NCI-H1105 (cell line): ENCODE measurements at places on chromosomes 12 and 14.
A peak's percentile ranks its signal among the peaks of the same experiment; 100 is the strongest.

DNA sequence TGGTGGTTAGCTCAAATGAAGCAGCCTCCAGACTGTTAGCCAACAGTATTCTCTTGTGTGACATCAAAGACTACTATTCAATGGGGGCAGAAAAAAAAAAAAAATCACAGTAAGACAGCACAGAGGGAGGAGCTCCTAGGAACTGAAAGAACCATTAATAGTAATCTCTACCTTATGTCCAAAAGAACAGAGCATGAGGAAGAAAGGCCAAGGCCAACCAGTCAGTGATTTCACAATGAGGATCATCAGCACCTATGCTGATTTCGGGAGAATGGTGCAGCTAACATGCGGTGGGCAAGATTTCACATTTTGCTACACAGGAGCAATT lies 66.3 kb upstream of the SOX5 start:
- no peak for DNase-seq

GRCh38 chr14:23589606-23590005 lies 11.0 kb upstream of the JPH4 start:
- DNase-seq, result no peak

GRCh38 chr14:50795142-50795541 lies 35.8 kb downstream of the NIN start:
- no peak for DNase-seq

DNA sequence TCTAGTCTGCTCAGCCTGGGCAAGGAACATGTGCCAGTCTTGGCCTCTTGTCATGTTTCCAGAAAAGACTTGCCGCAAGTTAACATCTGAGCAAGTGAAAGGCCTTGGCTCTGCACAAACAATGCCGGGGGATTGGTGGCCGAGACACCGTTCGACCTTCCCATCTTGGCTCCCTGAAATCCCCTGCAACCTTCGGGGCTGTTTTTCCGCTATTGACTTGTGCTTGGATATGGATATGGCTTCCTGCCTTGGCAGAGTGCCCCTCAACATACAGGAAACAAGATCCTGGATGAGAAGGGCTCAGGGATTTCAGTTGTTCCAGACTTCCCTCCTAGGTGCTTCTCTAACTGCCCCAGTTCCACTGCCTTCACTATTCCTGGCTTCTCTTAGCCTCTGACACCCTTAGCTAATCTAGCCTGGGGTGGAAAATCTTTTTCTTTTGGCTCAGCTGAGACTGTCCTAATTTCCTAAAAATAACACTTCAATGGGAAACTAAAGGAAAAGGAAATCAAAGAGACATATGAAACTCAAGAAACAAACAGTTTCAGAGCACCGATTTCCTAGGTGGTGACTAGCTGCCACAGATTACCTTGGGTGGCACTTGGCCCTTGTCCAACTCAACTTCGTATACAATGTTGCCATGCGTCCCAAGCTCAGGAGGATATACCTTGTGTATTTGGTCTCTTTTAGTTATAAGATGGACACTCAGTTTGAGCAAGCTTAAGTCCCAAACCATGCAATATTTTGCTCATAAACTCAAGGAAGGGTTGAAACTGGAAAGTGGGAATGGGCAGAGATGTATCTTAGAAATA lies 33.9 kb downstream of the RDH12 start:
- DNase-seq, result no peak

- no peak for DNase-seq
Observed at GRCh38 chr14:59429790-59430189, 35.4 kb downstream of the GPR135 start.

GRCh38 chr12:1197264-1198018 lies 206.4 kb downstream of the ERC1 start:
- no peak for DNase-seq

- no peak for DNase-seq
Observed at GRCh38 chr14:23694085-23694948, 58.2 kb downstream of the DHRS2 start.

DNA sequence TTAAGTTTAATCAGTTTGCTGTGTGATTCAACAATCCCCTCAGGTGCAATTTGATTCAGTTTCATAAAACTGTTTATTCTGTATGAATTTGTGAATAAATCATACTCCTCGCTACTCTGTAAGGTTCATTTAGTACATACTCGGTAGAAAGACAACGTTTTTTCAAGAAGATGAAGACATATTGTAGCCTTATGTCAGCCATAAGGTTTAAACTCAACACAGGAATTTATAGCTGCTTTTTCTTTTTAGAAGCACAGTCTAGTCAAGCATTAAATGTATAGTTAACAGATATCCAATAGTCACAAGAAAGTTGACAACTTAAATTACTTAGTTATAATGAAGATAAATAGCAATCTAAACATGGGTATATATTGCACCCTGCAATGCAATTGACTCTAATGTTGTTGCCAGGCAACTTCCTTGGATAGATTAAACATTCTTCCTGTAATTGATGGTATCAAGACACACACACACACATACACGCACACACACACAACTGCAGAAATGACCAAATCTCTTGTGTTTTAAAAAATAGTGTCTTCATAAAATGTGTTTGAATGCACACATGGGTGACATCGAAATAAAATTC lies 151.5 kb upstream of the MGAT4C start:
- DNase-seq, result peak; percentile 3

- DNase-seq, result peak; percentile 79
Observed at GRCh38 chr12:75334384-75335030, at the start of gene GLIPR1L1. TSS of gene GLIPR1L1 (plus strand) at chr12:75334670. CDS start at chr12:75334729, 59 bp downstream.

DNA sequence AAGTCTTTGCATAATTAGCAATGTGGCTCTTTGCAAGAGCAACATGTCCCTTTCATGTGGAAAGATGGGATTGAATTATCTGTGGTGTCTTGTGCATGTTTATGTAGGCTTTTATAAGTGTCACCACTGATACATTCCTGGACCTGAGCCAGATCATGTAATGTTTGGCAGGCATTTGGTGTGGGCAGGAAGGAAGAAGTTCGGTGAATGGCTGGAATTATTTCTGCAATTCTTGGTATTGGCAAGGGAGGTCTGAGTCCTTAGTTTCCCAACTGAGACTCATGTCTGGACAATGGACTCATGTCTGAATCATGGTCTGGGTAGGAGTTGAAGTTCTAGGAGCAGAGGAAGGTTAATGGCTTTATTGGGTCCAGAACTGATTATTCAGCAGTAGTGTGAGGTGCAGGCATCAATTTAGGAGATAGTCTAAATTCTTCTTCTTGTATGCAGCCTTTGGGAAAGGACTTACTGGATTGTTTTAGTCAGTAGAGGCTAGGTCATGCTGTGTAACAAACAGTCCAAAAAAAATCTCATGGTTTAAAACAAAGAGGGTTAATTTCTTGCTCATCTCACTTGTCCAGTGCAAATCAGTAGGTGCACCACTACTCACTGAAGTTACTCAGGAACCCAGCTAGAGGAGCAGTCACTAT lies 186.5 kb upstream of the LHX5 start:
- no peak for DNase-seq

DNA sequence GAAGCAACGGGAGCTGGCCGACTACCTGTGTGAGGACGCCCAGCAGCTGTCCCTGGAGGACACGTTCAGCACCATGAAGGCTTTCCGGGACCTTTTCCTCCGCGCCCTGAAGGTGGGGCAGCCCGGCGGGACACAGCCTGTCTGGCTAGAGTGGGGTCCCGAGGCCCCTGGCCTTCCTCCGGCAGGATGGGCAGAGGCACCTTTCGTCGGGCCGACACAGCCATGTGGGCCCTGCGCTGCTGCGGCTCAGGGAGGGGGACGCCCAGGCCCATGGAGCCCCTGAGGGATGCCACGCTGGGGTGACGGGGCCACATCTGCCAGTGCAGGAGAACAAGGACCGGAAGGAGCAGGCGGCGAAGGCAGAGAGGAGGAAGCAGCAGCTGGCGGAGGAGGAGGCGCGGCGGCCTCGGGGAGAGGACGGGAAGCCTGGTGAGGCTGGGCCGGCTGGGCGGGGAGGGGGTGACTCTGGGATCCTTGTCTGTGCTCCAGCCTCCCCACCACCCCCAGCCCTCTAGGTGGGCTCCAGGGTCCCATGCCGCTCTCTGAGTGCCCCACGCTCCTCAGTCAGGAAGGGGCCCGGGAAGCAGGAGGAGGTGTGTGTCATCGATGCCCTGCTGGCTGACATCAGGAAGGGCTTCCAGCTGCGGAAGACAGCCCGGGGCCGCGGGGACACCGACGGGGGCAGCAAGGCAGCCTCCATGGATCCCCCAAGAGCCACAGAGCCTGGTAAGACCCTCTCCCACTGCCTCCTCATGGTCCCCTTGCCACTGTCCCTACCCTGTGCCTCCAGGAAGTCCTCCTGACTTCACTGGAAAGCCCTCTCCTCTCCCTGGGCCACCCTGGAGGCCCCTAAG lies 10.9 kb upstream of the ADSS1 start:
- DNase-seq, result no peak

- no peak for DNase-seq
Observed at GRCh38 chr12:15453613-15454012, 131.3 kb downstream of the PTPRO start.

DNA sequence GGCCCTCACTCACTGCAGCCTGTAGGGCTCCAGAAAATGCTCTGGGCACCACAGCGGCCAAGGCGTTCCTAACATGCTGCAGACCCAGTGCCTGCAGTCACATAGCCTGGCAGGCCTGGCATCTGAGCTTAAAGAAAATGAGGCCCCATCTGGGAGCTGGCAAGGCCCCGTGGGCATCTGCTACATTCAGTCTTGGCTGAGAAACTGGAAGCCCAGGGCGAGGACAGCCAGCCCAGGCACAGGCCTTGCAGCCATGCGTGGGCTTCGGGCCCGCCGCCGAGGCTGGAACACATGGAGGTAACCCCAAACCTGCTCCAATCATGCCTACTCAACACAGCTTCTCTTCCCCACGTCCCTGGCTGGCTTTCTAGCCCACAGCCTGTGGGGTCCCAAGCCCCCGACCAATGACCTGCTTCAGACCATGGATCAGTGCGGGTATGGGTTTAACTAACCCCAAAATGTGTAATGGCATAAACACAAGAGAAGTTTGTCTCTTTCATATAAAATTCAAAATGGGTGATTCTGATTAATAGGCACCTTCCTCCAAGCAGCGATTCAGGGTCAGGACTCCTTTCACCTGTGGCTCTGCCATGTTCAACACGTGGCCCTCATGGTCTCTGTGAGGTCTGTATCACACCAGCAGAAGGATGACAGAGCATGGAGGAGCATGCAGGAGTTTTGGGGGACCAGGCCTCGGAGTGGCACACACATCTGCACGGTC lies 6.4 kb downstream of the NGB start:
- DNase-seq, result no peak

DNA sequence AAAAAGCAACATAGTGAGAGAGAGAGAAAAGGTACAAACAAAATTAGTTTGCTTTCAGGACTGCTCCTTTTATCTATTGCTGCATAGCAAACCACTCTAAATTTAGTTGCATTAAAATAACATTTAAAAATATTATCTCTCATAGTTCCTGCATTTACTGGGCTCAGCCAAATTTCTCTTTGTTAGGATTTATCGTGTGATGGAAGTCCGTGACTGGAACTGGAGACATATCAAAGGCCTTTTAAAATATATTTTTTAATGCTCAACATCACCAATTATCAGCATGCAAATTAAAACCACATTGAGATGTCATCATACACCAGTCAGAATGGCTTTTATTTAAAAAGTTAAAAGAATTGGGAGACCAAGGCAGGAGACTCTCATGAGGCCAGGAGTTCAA lies 107.6 kb upstream of the SYT1 start:
- no peak for DNase-seq

GRCh38 chr12:131035245-131035681 lies 81.6 kb downstream of the ADGRD1 start:
- DNase-seq, result no peak

DNA sequence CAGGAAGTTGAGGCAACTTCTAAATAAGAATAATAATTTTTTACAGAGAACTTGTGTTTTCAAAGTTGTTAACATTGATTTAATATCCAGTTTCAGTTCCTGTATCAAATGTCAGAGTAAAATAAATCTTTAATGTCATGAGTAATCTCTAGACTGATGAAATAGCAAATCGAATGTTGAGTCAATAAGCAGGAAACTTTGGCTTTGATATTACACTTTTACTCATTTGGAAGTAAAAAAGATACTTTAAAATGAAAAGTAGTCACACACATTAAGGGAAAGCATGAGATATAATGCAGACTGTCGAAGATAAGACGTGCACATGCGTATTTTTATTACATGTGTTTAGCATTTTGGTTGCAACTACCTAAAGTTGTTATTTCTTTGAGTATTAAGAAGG lies 78.2 kb upstream of the PTGDR start:
- no peak for DNase-seq

GRCh38 chr12:85423947-85424346 lies 143.9 kb downstream of the ALX1 start:
- no peak for DNase-seq

GRCh38 chr14:44370727-44371126 lies 136.4 kb downstream of the FSCB start:
- no peak for DNase-seq

- DNase-seq, result no peak
Observed at GRCh38 chr14:52882824-52883223, 68.0 kb downstream of the FERMT2 start.

- peak; percentile 31 for DNase-seq
Observed at GRCh38 chr14:59631237-59631636, 54.6 kb upstream of the CCDC175 start.

DNA sequence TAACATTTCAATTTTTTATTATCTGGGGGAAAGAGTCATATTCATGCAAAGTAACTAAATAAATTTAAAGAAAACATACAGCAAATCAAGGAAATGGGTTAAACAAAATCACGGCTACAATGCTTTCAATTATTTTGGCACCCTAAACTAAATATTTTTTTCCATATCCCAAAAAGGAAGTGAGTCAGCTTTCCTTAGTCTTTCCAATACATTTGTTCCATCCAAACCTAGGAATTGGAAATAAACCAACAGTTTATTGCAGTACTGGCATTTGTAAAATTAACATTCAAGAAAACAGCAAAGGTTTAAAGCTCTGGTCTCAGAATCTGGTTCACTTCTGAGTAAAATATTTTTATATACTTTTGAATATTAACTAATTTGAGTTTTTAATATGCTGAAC lies 89.2 kb downstream of the BCL2L14 start:
- DNase-seq, result no peak

- DNase-seq, result no peak
Observed at GRCh38 chr12:43736927-43737440, 21.6 kb downstream of the PUS7L start.

- no peak for DNase-seq
Observed at GRCh38 chr14:73785834-73786635, 65.6 kb upstream of the PTGR2 start.

GRCh38 chr12:30813525-30814294 lies 59.0 kb upstream of the CAPRIN2 start:
- DNase-seq, result no peak

GRCh38 chr12:31732926-31733548 lies 4.2 kb upstream of the AMN1 start:
- DNase-seq, result no peak

DNA sequence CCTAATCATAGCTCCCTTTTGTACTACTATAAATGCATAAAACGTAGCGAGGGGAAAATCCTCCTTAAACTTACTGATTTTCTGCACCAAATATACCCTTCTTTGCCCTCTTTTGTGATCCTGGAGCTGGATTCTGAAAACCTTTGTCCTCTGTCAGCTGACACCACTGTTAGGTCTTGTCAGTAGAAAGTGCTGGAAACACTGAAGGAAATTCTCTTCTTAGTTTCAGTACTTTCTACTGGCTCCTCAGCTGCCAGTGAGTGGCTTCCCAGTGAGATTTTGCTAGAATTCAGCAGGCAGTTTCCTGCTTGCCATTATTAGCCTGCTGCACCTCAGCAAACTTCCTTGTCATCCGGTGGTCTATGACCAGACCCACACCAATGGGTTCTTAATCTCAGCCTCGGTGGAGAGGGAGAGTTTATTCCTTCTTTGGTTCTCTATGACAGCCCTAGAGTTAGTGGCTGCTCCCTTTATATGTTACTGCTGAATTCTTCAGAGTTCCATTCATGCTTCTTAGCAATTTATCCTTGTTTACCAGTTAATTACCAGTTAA lies 476.2 kb downstream of the FSCB start:
- DNase-seq, result no peak

- DNase-seq, result no peak
Observed at GRCh38 chr12:130394906-130395305, 57.2 kb downstream of the PIWIL1 start.
